Psoas muscle (tissue), 8 donors: ENCODE measurements at places on chromosomes 2 and 18. TPM values are rescaled to one million over a fixed set of nuclear protein-coding genes. Genes with fewer than 3 reads are reported as not detected.

GRCh38 chr2:174333017-174333371 lies 1.8 kb upstream of the SP9 start:
- DNase-seq = no peak

GRCh38 chr2:160317181-160318099 lies 117.4 kb upstream of the ITGB6 start:
- no peak for DNase-seq

DNA sequence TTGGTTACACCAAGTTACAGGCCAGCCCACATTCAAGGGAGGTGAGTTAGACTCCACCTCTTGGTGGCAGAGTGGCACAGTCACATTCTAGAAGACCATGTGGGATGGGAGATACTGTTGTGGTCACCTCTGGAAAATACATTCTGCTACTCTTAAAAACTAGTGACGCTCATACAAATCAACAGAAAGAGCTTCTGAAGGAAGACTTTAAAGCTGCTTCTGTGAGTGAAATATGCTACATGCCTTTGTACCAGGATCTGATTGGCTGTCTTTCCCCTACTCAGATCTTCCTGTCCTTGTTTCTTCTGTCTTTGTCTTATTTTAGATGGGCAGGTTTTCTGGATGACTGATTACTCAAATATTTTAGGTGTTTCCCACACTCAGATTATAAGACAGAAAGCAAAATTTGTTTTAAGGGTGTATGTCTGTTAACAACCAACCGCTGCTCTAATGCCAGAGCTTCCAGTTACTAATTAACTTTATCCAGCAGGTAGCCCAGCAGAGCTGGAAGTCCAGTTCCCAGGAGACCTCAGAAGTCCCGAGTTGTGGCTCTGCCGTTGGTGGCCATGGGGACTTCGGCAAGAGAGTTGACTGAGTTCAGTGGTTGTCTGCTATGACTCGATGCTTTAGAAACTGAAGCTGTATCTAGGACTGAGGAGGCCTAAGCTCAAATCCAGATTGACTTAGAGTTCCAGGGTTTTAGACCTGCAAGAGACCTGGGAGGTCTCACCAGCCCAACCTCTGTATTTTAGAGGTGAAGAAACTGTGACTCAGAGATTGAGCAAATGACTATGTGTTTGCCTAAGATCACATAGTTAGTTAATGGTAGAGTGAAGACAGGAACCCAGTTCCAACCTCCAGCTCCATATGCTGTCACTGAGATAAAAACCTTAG lies 7.4 kb downstream of the IL1R2 start:
- no peak for DNase-seq

DNA sequence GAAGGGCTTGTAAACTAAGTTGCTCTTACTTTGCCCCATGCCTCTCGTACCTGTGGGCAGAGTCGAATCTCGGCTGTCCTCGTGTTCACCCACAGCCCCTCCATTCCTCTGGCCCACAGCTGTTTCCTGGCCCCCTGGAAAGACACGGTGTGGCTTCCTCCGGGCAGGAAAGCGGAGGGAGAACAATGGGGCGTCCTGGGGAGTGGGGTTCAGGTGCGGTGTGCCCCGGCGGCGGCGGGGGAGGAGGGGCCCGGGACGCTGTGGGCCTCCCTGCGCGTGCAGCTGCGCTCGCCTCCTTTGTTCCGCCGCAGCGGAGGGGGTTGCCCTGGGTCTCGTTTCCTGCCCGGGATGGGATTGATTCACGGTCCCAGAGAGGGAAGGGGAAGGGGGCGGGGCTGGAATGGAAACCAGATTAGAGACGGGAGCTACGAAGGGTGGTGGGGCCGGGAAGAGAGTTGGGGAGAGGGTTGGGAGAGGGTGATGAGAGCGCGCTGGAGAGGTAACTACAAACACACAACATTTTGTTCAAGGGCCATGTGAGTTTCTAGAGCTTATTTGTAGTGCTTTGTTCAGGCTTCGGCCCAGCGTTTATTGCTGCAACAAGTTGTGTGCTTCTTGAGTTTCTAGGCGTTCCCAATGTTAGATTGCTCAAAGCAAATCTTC lies 796 bp downstream of the MYO1B start:
- peak; percentile 64 for DNase-seq

- no peak for DNase-seq
Measured at GRCh38 chr18:68409576-68409975, 305.3 kb downstream of the TMX3 start.

- no peak for DNase-seq
Measured at GRCh38 chr2:14231391-14231898, 401.1 kb upstream of the LRATD1 start.

DNA sequence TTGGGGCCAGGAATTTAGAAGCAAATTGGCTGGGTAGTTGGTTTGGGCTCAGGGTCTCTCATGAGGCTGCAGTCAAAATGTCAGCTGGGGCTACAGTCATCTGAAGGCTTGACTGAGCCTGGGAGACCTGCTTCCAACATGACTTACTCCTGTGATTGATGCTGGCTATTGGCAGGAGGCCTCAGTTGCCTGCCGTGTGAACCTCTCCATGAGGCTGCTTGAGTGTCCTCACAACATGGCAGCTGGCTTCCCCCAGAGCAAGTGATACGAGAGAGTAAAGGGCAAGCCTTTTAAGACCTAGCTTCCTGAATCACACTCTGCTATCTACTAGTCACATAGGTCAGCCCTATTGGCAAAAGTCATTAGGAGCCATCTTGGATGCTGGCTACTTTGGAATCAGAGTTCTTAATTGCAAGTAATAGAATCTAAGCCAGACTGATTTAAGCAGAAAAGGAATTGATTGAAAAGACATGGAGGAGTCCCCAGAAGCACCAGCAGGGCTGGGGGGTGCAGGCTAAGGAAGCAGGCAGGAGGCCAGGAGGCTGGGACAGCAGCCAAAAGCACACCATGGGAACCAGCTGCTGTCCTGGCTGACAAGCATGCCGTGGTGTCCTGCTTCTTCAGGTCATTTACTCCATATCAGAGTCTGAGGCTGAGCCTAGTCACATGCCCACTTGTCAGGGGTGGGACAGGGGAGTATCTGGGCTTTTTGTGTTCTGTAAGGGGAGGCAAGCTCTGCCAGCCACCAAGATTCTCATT lies 7.8 kb upstream of the GIGYF2 start:
- DNase-seq = peak; percentile 27

GRCh38 chr2:69628325-69629021 lies 15.1 kb downstream of the AAK1 start:
- DNase-seq = no peak

- DNase-seq = no peak
Measured at GRCh38 chr2:24418166-24418841, 58.0 kb upstream of the ITSN2 start.

DNA sequence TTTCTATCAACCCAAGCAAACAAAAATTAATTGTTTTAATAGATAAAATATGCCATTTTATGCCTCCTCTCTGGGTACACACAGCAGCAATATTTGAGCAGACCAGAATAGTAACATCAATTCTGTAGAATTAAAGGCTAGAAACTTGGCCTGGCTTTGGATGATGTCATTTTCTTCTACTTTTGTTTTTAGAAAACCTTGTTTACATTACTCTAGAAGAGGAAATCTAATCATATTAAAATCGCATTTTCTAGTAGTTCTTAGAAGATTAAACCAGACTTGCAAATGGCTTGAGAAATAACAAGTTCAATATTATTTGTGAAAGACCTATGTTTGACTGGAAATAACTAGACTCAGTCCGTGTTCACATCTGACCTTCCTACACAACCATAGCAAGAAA lies 102.3 kb upstream of the RFX8 start:
- DNase-seq = no peak

- no peak for DNase-seq
Measured at GRCh38 chr2:113278073-113278741, 514 bp downstream of the PAX8 start.

DNA sequence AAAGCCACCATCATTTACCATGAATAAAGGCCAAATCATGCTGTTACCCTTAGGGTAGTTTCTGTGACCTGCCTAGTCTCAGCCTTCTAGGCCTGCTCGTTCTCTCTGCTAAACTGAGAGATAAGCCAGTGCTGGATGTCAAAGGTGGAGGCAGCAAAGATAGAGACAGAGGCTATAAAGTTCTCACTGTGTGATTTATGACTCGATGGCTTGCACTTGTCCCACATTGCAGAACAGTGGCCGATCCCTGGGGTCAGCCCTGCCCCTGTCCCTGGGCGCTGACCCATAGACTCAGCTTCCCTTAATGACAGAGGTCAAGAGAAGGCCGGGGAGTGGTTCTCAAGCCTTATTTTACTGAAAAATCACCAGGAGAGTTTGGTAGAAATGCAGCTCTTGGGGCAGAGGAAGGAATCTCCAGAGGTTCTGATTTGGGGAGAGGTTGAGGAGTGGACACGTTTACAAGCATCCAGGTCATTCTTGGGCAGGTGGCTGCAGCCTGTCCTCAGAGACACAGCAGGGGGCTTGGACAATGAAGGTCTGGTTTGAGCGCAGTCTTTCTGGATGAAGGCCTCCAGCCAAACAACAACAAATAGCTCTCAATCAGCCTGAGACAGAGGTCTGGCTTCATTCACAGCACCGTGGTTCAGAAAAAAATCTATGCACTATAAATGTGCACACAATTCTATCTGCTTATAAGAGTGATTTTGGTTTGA lies 143.5 kb downstream of the ACKR3 start:
- no peak for DNase-seq

GRCh38 chr2:34670482-34670881 lies 1071.4 kb upstream of the FAM98A start:
- no peak for DNase-seq

DNA sequence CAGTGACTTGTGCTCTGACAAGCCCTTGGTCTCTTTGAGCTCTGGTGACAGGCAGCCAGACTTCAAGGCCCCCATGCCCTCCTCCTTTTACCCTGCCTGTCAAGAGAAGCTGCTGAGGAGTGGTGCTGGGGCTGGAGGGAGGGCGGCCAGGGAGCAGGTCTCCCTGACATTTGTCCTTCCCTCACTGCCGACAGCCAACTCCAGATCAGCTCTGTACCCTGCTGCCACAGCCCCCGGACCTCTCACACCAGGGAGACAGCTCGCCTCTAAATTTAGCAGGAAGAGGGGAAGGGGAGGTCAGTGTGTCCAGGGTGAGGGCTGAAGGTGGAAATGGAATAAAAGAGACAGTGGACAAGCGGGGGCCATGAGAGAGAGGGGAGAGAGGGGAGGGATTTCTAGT lies 155.8 kb downstream of the TDRD15 start:
- no peak for DNase-seq

PDK1 gene
- 4.0 TPM for polyA plus RNA-seq

IL36G gene
- polyA plus RNA-seq = not detected

TRIM43 gene
- polyA plus RNA-seq = not detected

KCNG2 gene
- 0.29 TPM for polyA plus RNA-seq
